ENCODE measurements at places on chromosomes 11 and 22.

DNA sequence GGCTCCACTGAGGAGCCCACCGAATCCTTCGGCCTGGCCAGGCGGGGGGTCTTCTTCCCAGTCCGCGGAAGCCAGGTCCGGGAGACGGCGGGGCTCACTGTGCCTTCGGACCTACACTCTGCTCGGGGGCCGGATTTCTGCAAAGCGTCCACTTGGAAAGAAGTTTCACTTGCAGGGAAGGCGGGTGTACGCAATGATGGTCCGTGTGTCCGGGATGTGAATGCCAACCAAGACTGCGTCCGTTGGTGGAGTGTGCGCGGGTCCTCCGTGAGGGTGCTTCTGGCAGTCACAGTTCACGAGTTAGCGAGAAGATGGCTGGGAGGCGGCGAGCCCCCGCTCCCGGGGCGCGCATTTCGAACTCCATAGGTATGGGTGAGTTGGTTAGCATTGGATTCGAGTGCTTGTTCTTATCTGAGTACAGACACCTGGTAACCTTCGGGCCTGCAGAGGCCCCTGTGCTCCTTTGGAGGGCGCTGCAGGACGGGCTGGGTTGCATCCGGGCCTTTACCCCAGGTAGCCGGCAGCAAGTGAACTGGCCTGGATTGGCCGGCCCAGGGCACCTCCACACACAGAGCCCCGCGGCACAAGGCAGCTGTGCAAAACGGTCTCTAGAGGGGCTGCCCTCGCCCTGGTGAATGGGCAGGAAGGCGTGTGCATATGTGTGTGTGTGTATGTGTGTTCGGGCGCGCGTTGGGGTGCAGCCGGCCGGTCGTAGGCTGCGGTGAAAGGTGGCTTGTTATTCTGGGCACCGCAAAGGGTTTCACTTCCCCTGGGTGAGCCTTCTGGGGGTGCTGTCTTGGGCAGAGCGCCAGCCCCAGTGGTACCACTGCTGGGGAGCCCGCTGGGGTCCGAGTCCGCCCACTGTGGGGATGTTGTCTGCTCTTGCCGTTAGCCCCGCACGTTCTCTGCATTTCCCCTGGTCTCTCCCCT is 13.3 kb upstream of the CYP2R1 start:
- DNase-seq, result peak; percentile 65

GRCh38 chr22:31870890-31871289 is 73.4 kb upstream of the YWHAH start:
- peak; percentile 26 for DNase-seq

DNA sequence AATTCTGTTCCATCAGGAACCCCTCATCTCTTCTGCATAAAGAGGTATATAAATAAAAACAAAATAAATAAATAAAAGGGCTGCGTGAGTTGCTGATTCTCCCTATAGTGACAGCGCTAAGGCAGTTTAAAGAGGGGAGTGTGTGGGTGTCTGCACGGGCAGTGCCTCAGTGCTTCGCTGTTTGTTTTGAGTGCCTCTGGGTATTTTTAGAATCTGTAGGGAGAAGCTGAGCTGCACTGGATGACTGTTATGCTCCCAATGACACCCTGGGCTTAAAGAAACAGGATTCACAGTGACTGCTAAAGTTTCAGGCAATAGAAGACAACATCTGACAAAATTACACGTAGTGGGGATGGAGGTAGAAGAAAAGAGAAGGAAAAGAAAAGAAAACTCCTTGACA is 38.8 kb downstream of the SLC1A2 start:
- no peak for DNase-seq

GRCh38 chr11:77195071-77195755 is 67.2 kb downstream of the MYO7A start:
- DNase-seq, result no peak

- DNase-seq, result no peak
Observed at GRCh38 chr22:45077826-45078334, 68.1 kb upstream of the PHF21B start.

- no peak for DNase-seq
Observed at GRCh38 chr11:61999141-61999975, 31.9 kb upstream of the FTH1 start.

All from KG1 (cell line).